ENCODE measurements at places on chromosomes 1 and 21.
A peak's percentile ranks its signal among the peaks of the same experiment; 100 is the strongest.

DNA sequence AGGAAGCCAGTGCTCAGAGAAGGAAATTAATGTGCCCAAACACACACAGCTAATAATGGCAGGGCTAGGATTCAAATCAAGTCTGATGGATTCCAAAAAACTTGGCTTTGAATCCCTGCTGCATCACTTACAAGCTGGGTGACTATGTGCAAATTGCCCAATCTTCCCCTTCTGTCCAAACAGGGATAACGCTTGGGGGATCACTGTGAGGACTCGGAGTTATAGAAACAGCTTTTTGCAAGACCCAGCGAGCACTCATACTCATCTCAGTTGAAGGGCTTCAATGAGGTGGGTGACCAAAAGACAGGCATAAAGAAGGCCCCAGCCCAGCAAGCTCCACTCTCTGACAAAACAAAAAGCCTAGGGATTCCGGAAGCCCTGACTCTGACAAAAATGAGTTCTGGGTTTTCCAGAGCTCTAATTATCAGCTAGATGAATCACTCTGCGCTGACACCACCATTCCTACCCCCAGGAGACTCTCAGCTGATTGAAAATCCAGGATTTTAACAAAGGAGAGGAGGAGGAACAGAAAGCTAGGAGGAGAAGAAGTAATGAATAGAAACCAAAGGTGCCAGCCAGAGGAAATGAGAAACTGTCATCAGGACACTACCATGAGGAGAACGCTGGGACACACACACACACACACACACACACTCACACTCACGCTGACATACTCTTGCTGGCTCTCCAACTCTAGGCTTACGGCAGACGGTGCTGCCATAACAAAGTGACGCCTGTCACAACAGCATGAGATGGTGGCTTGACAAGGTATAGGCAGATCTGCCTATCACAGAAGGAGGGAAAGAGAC, 1.6 kb upstream of the STK40 start:
- peak; percentile 74 for DNase-seq

DNA sequence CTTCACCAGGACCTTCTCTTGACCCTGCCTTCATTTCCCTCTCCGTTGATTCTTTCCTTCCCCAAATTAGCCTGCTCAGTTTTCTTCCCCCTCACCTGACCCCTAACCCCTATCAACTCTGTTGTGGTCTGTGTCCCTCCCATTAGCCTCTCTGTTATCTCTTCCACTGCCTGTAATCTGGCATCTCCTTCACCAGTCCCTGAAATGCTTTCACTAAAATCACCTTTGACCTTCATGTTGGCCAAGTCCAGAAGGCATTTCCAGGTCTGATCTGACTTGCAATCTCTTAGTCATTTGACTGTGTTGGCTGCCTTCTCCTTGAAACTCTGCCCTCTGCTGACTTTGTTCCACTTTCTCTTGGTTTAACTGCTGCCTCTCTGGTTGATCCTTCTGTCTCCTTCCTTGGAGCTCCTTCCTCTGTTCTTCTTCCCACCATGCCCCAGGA, 28.2 kb downstream of the ATP8B2 start:
- peak; percentile 39 for DNase-seq

- peak; percentile 53 for DNase-seq
These were observed 801 bp upstream of the GORAB start for GRCh38 chr1:170530972-170531757.

DNA sequence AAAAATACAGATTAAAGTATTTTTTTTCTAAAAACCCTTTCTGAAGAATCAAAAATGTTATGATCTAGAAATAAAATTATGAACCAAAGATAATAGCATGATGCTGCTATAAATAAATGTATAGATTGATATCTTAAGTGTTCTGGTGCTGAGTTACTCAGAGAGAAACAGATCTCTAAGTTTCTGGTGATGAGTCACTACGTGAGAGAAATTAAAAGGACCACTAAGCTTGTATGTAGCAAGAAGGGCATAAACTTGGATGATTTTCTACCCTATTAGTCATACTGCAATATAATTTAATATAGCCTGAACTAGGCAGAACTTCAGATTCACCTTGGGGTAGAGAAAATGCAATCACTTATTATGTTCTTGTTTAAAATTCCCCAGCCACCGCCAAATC, 514.8 kb downstream of the AMY1C start:
- no peak for DNase-seq

- DNase-seq, result peak; percentile 2
These were observed 1021.6 kb downstream of the NCAM2 start for GRCh38 chr21:22019766-22020165.

- no peak for DNase-seq
These were observed 3.4 kb upstream of the AHDC1 start for GRCh38 chr1:27607239-27607804.

DNA sequence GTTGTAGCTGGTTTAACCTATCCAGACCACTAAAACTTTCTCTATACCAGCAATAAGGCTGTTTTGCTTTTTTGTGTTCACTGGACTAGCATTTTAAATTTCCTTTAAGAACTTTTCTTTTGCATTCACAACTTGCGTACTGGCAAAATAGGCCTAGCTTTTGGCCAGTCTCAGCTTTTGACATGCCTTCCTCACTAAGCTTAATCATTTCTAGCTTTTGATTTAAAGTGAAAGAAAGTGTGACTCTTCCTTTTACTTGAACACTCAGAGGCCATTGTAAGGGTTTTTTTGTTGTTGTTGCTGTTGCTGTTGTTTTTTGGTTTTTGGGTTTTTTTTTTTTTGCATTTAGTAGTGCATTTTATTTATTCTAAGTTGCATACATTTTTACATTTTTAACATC, 15.2 kb downstream of the RPAP2 start:
- DNase-seq, result no peak

- DNase-seq, result no peak
These were observed 27.6 kb downstream of the C1orf216 start for GRCh38 chr1:35691080-35691479.

GRCh38 chr1:56819387-56819899, at the start of gene FYB2:
FYB2 (minus strand) TSS chr1:56819404; CDS start chr1:56819290, 114 bp downstream.
- DNase-seq, result no peak

GRCh38 chr21:46515109-46515508, 56.4 kb downstream of the DIP2A start:
- peak; percentile 11 for DNase-seq

GRCh38 chr1:3173381-3173980, 104.5 kb downstream of the PRDM16 start:
- DNase-seq, result no peak

DNA sequence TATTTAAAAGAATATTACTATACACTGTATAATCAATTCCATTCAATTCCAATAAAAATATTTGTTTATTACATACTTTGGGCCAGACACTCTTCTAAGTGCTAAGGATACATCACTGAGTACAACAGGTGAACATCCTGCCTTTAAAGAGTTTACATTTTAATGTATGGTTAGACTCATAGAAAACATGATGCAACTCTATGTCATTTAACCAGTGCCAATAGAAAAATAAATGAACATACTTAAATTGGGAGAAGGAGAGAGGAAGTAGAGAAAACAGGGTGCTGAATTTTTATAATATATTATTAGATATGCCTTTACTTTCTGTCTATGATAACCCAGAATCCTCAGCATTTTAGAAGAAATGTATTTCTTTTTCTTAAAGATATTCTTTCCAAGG, 119.2 kb downstream of the TSEN15 start:
- DNase-seq, result no peak

DNA sequence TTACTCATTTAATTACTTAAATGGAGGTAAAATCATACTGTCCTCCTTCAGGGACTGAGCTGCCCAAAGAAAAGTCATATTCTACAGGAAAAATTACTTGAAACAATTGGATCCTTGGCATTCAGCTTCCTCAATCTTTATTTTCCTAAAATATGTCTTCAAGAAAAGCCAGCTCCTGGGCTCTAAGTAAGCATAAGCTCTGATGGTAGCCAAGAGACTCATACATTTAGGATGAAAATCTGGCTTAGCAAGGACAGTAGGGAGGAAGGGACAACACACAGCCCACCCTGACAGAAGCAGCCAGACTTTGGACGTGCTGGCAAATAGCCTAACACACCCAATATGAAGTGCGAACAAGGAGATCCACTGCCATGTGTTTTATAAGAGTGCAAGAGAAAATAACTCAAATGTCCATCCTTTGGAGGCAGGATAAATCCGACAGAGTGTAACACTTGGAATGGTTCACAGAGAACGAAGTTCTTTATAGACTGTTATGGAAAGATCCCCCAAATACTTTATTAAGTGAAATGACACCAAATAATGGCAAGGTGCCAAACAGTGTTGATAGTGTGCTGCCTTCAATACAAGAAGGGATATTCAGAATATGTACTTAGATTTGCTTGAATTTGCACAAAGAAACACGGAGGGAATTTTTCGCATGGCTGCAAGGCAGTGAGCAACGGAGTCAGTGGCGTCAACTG, 14.1 kb downstream of the CAPN8 start:
- no peak for DNase-seq

DNA sequence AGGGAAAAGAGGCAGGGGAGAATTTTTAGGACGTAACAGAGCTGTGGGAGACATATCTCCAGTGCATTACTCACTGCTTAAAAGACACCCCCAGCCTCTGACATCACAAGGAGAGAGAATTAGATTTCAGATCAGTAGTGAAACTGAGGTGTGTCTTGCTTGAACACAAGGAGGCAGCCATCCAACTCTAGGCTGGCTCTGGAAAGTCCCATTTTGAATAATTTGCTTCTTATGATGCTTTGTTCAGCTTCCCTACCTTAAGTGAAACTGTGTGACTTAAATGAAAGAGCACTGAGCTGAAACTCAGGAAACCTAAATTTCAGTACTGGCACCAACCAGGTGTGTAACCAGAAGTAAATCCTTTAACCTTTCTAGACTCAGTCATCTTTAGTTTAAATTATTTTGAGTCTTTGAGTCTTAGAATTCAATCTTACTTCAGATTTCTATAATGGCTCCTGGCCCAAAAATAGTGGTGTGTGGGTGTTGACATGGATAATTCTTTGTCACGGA, 251.6 kb upstream of the SGIP1 start:
- DNase-seq, result no peak

GRCh38 chr21:39610703-39611102, 2.0 kb upstream of the B3GALT5 start:
- DNase-seq, result no peak

DNA sequence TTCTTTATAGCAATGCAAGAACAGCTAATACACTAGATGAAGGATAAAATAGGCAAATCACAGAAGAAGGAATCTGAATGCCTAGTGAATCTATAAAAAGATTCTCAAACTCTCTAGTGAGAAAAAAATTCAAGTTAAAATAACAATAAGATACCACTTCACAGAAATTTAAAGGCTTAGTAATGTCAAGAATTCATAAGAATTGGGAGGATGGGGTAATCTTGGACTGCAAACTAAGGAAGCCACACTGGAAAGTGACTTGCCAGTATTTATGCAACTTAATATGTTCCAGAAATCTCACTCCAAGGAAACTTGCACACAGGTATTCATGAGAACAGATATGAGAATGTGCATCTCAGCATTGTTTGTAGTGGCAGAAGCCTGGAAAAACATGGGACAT, 38.9 kb upstream of the PRRC2C start:
- DNase-seq, result no peak

- DNase-seq, result peak; percentile 25
These were observed 77.4 kb upstream of the KRTAP11-1 start for GRCh38 chr21:30958741-30959140.

DNA sequence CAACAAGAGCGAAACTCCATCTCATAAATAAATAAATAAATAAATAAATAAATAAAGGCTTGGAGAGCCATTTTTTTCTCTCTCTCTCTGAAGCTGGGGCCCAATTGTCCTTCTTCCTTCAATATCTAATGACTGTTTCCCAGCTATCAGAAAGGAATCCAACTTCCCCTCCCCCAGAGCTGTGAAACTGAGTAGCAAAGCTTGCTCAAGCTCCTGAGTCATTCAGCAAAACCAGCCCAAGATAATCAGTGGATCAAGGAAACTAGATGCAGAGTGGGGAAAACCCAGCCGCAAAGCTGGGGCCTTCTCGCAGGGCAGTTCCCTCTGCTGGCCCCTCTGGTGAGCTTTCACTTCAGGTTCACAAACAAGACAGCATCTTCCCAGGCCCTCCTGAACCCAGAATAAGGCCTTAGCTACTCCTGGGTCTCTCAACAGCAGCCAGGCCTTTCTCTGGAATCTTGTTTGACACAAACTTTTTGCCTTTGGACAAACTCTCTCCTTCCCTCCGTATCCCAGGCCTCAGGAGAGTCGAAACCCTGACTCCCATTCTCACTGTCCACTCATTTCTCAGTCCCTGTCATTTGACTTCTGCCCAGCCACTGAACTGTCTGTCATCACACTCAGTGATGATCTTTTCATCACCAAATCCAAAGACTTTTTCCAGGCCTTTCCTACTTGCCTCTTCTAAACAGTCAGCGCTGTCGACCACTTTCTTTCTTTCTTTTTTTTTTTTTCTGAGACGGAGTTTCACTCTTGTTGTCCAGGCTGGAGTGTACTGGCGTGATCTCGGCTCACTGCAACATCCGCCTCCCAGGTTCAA, 18.0 kb upstream of the PTP4A2 start:
- peak; percentile 78 for DNase-seq

DNA sequence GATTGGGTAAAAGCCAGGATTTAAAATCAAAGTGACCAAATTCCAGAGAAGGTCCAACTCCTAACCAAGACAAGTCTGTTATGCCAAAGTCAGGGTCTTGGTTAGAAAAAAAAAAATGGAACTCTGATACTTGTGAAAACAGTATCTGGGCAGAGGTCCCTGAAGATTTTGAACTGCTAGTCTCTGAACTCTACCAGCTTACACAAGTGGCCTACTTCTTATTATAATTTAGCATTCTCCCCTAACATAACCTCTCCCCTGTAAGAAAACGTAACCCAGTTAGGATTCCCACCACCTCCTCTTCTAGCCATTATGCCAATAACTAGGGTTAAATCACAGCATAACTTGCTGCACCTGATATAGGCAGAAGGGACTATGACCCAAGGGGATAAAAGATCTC, 220.5 kb downstream of the COL24A1 start:
- no peak for DNase-seq

GRCh38 chr1:63891060-63891690, 117.4 kb downstream of the ROR1 start:
- no peak for DNase-seq

DNA sequence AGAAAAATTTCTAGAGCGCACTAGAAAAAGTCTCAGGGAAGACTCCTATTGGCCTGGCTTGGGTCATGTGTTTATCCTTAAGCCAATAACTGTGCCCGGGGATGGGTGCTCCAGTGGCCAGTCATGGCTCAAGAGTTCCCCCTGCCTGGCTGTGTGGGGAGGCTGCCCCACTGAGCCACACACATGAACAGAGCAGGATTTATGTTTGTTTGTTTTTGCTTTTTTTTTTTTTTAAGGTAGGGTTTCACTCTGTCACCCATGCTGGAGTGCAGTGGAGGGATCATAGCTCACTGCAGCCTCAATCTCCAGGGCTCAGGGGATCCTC, 21.8 kb downstream of the EDN2 start:
- DNase-seq, result no peak

DNA sequence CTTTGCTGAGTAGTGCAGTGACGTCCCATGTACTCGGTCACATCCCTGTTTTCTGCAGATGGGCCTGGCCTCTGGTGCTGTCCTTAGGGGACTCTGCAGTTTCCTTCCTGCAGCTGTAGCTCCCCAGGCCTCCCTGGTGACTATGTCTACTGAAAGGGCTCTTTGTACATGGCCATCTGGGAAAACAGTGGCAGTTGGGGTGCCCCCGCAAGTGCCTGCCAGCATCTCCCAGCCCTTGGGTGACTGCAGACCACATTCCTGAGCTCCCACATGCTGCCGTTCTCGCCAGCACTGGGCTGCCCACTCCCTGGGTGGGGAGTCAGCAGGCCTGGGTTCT, 37.5 kb upstream of the KCNA10 start:
- no peak for DNase-seq

Data from muscle of back (tissue), 13 donors.